Activated naive CD4-positive, alpha-beta T cell treated with Interleukin-2 at 50 U/mL for 16 hours (primary cell): ENCODE measurements at places on chromosomes 1 and 21.

- DNase-seq, result no peak
Measured at GRCh38 chr1:4108758-4109627, 208.9 kb upstream of the C1orf174 start.

GRCh38 chr21:44765231-44766013 is 36.2 kb downstream of the UBE2G2 start:
- peak; percentile 30 for DNase-seq

DNA sequence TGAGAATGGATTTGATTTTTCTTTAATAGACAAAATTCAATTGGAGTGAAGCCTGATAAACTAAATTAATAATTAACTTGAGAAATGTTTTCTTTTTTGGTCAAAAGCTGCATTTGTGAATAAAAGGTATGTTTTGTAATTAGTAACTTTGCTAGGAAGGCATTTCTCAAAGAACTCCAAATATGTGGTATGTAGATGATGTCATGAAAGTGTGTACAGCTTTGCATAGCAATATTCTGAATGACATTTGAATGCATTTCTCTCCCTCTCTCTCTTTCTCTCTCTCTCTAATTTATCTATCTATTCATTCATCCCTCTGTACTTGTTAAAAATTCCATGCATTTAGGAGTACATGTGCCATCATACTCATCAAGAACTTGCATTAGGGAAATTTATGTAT is 109.1 kb upstream of the ADAMTS5 start:
- no peak for DNase-seq

DNA sequence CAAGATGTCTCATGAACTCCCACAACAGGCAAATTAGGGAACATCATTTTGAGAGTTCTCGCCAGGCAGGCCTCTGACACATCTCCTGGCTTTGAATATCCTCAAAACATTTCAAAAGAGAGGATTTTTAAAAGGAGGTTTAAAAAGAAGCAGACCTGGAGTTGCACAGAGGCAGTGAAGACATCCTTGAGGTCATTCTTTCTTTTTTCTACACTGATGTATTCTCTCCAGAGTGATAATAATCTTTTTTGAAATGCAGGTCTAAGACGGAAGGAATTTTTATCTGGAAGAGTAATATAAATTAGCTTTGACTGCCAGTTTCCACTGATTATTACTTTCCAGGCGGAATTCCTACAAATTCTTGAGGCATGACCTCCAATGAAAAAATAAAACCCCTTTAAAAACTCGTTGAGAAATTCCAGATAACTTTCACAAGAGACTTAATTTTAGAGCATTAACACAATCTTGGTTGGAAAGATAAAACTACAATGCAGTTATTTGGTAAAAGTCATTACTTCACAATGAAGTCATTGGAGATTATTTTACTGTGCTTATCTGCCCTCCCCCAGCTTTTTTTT is 125.0 kb downstream of the LYPLAL1 start:
- no peak for DNase-seq

- DNase-seq, result no peak
Measured at GRCh38 chr1:15018767-15019166, 134.8 kb upstream of the TMEM51 start.

DNA sequence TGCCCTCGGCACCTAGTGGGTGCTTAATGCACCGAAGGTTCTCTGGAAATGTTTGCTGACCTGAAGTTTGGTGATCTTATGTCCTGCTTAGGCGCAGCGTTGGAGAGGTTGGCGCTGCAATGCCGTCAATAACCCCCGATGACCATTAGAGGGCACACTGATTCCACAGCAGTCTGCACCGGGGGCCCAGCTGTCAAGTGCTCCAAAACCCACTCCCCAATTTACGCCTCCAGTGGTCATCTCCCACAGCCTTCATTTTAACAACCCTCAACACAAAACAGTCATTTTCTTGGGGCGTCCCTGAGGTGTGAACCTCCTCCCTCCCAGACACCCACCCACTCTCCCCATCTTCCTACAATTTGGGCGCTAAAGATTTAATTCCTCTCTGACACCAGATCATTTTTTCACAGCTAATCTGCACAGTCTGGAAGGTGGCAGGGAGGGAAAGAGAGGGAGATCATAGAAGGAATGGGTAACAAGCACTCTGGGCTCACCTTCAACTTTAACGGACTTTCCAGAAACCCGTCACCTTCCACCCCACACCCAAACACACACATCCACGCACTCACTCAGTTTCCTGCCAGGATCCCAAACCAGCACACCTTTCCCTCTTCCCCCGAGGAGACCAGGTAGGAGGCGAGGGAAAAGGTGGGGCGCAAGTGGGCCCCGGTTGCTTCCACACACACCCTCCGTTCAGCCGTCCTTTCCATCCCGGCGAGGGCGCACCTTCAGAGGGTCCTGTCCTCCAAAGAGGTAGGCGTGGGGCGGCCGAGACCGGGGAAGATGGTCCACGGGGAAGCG is 570 bp upstream of the NPR1 start:
- DNase-seq, result peak; percentile 54

DNA sequence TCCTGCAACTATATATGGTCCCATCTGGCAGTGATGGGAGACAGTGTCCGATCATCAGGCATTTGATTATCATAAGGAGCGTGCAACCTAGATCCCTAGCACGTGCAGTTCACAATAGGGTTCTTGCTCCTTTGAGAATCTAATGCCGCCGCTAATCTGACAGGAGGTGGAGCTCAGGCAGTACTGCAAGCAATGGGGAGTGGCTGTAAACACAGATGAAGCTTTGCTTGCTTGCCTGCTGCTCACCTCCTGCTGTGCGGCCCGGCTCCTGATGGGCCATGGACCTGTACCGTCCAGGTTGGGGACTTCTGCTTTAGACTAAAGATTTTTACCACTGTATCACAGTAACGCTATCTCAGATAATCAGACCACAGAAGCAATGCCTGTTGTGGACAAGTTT is 63.8 kb downstream of the TGFB2 start:
- DNase-seq, result no peak

DNA sequence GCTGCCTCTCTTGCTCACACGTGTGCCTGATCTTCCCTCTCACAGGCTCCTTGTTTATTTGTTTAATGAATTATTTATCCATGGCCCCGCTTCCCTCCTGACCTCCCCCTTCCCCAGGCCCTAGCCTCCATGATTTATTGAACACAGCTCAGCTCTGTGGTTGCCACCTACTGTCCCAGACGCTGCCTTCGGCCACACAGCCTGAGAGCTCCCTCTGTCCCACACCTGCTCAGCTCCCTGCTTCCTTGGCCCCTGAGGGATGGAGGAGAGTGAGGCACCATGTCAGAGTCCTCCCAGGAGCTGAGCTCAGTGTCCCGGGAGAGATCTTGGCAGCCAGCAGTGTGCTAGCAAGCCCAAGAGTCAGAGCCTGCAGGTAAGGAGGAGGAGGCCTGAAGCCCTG is 3.1 kb upstream of the EFNA3 start:
- no peak for DNase-seq

GRCh38 chr1:199920635-199921034 is 106.9 kb upstream of the NR5A2 start:
- no peak for DNase-seq

GRCh38 chr1:89659322-89660081 is 26.6 kb downstream of the LRRC8C start:
- peak; percentile 27 for DNase-seq

DNA sequence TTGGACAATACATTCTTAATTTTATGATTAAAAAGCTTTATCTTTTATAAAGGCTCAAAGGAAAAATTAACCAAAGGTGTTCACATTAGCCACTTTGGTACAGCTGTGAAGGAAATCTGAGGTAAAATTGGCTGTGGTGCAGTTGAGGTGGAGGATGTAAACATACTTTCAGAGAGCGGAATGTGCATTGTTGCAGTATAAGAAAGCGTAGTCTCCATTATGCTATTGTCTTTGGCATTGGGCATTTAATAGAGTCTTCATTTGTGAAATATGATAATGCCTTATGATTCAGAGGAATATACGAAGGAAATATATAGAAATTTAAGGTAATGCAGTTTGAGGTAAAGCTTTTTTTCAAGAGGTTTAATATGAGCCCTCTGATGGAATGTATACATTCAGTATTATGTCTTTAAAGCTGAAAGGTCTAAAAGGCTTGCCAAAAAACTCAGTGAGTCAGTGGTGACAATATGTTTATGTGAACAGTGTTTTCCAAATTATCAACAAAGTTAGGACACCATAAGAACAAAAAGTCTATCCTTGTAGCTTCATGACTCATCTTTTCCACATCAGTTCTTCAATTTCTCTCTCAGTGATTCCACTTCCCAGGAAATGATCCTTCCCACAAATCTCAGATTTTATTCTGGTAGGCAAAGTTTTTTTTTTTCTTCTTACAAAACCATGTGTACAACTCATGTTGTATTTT is 26.9 kb upstream of the DDR2 start:
- DNase-seq, result no peak

- DNase-seq, result no peak
Measured at GRCh38 chr1:220448217-220448616, 79.7 kb upstream of the MARK1 start.

DNA sequence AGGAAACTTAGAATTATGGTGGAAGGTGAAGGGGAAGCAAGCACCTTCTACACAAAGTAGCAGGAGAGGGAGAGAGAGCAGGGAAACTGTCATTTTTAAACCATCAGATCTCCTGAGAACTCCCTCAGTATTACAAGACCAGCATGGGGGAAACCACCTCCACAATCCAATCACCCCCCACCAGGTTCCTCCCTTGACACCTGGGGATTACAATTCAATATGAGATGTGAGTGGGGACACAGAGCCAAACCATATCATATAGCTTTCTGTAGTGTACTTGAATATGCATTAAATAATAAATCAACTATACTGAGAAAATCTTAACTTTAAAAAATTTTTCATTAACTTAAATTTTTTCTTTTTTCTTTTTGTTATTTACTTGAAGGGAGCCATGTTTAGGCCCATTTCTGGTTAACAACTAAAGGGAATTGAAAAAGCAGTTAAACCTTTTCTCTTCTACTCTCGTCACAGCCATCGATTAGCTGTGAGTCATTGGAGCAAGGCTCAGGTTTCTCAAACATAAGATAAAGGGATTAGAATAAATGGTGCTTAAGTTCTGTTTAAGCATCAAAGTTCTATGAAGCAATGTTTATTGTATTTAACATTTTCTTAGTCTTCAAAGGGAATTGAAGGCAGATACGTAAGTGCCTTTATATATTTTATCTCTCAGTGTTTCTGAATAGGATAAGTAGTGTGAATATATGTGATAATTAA is 72.2 kb upstream of the DPT start:
- no peak for DNase-seq

DNA sequence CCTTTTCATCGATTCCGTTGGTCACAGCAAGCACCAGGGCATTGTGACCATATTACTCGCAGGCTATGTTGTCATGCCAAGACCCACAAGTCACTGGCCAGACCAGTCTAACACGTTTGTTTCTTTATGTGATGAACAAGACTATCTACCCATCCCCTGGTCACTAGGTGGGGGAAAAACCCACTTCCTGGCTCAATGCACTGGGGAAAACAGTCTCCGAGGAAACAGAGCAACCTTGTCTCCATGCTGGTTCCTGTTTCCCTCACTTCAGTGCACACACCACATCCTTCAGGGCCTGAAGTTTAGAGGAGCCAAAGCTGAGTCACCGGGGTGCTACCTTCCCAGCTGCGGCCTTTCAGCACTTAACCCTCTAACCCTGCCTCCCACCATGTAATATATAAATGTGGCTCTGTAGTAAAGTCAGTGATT is 20.9 kb downstream of the ERICH3 start:
- DNase-seq, result no peak

DNA sequence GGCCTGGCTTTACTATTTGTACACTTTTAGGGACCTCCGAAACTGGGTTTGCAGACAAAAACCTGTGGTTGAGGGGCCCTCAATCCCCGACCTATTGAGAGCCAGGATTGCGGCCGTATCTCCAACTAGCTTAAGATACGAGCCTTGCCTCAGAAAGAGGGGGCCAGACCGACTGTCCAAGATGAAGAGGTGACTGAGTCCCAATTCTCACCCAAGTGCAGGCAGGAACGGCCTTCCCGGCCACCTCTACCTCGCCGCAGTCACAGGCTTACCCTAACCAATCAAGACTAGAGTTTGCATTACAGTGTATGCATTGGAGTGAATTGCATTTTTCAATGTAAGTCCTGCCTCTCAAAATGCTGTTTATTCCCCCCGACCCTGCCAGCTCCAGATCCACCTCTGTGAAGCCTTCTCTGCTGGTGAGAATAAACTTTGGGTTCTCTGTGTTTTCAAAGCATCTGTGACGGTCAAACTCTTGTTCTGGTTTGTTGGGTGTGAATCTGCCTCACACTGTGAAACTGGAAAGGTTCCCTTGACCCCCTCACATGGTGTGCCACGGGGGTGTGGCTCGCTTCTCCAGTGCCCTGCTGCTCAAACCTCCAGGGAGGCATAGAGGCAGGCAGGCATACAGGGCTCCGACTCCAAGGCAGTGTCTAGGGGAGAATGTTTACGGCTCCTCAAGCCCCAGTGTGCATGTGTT is 62.2 kb upstream of the WLS start:
- no peak for DNase-seq

DNA sequence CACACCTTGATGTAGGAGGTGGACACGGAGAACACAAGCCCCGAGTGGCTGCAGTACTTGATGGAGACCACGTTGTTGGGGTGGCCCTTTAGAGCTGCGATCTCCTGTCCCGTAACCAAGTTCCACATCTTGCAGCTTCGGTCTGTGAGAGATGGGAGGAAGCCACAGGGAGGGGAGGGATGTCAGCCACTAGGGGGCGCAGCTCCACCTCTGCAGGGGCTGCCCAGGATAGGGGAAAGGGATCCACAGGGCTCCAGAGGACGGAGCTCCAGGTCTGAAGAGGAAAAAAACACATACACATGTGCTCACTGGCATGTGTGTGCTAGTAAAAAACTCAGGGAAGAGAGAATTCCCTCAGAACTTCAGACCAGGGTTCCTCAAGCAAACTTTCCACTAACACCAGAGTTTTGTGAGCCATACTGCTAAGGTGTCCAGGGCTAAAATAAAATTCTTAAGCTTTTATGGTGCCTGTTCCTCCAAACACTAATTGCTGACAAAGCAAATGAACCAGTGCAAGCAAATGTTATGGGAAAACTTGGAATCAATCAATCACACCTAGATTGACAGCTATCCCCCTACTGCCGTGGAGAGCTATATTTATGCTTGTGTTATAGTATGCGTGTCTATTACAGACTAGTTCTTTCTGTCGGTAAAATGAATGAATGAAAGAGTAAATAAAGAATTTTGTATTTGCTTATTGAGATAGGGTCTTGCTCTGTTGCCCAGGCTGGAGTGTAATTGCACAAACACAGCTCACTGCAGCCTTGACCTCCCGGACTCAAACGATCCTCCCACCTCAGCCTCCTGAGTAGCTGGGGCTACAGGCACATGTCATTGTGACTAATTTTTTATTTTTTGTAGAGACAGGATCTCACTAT is 43.7 kb downstream of the KIF21B start:
- DNase-seq, result peak; percentile 71

- DNase-seq, result no peak
Measured at GRCh38 chr1:1427106-1427819, 6.2 kb upstream of the ANKRD65 start.

- DNase-seq, result no peak
Measured at GRCh38 chr1:79082233-79082632, 75.7 kb upstream of the ADGRL4 start.

- DNase-seq, result no peak
Measured at GRCh38 chr1:89167590-89168230, 8.1 kb downstream of the GBP7 start.

GRCh38 chr1:184388971-184389370 is 2.1 kb downstream of the C1orf21 start:
- DNase-seq, result no peak
